ENCODE measurements at places on chromosomes 7 and 10.

DNA sequence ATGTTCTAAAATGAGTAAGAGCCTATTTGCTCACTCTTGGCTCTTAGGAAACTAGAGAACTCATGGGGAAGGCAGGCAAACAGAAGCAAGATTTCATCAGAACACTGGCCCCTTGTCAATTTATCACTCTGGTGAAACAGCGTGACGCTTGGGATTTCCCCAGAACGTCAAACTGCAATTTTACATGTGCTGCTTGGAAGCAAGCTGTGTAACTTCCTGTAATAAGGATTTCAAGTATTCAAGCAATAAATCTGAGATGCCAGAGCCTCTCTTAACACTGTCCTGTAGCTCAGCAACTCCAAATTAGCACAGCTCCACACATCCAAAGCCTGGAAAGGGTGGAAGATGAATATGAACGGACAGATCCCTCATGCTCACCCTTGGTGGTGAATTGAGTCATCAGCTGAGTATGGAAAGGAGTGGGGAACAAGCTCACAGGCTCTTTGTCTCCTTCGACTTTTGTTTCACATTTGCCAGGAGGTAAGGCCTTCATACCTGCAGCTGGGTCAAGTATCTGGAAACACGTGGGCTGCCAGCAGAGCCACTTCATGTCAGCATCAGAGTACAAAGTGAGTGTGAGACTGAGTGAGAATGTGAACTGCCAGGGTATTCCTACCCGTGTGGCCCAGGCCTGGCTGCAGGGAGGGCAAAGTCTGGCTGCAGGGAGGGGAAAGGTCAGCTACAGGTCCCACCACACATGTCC, 140.4 kb upstream of the NAMPT start:
- peak; percentile 41 for DNase-seq

DNA sequence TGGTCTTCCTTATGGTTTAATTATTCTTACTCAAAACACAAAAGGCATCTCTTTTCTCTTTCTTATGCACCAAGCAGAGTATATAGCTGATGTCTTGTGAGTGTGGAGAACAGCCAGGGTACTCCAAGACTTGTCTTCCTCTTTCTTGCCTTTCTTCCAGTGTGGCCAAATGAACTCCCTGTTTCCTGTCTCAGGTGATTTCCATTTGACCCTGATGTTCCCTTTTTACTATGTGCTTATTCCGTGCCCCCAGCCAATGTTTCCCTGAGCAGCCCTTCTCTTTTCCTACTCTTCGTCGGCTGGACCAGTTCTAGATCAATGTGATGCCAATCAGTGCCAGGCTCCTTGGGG, 12.6 kb downstream of the OR9A4 start:
- no peak for DNase-seq

- DNase-seq: no peak
These were observed 148.4 kb downstream of the TNS3 start for GRCh38 chr7:47433564-47433895.

- DNase-seq: no peak
These were observed 342.2 kb upstream of the MKI67 start for GRCh38 chr10:128468462-128468861.

Measured in stimulated activated CD4-positive, alpha-beta T cell treated with anti-CD3 and anti-CD28 coated beads, Interleukin-1b, Interleukin-23, amount 100 ng/mL, for 1 hour (primary cell).